ENCODE measurements at places on chromosomes 7 and 10. TPM values are rescaled to one million over a fixed set of nuclear protein-coding genes. Genes with fewer than 3 reads are reported as not detected.

Gene ADAM22
- 0.91 TPM for polyA plus RNA-seq

Gene FBXL13
- 0.28 TPM for polyA plus RNA-seq

Gene GCK
- polyA plus RNA-seq, result 0.62 TPM

Gene CALN1
- polyA plus RNA-seq, result 0.15 TPM

DNA sequence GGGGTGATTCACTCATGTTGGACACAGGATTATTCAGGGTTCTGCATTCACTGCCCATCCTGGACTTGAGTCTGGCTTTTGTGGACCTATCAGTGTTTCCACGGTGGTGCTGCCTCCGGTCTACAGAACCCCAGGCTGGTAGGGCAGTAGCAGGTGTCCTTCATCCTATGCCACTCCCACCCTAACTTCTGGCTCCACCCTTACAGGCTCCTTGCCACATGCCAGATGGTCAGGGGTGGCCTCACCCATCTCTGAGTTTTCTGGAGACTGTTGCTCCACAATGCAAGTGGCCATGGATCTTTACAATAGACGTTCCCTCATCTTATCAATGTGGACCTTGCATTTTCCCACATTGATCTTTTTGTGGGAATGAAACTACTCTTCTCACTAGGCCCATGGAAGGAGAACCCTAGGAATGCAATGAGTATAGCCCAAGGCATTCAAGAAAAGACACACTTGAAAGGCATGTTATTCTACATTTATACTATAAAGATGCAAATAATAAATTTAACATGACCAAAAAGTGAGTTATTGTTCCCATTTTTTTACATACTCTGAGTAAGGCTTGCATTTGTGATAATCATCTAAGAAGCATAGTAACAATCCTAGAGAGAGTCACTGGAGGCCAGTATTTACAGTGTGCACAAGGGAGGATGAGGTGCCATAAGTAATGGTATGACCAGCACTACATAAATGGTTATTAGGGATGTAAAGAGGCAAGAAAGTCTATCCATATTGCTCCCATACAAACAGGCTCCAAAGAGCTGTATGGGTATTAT lies 57.4 kb upstream of the ADO start:
- no peak for DNase-seq

DNA sequence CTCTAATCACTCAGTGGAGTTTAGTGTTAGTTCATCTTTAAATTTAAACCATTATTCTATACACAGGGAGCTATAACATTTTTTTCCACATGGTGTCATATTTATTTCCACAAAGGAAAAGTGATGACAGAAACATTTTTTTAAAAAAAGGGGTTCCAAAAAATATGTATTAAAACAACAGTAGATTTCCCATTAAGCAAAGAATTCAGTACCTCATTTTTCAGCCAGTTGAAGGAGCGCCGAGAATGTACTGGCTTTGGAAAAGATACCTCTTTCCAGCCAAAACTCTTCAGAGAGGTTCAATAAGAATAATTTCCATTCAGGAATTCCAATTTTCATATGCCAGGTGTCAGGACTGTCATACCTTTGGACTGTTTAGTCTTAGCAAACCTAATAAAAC lies 250.5 kb upstream of the MEOX2 start:
- DNase-seq, result no peak

GRCh38 chr10:110786172-110786571 lies 85.6 kb upstream of the PDCD4 start:
- DNase-seq, result no peak

DNA sequence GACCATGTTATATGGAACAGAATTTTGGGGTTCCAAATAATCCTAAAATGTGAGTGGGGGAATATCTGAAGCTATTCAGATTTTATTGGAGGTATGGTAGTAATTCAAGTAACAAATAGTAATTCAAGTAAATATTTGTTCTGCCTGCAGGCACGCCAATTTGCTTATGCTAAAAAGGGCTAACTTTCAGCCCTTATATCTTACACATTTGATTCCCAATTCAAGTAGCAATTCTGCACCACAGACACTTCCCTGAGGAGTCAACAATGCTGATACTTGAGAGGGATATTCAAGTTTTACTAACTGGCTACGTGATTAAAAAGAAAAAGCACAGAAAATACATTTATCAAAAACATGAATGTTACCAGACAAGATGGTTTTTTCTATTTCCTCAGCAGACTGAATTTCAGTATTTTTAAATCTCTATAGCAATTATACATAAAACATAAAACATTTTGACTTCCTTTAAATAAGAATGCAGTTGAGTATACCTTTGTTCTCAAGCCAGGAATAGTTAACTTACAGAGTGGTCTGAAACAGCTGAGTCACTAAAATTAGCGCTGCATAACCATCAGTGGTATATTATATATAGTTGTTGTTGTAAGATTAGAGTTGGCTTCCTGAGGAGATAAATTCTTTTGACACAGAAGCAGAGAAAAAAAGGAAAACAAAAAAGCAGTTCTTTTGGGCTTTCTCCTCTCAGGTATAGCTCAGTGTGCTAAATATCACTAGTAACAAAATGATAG lies 33.9 kb downstream of the MTPN start:
- DNase-seq, result no peak

DNA sequence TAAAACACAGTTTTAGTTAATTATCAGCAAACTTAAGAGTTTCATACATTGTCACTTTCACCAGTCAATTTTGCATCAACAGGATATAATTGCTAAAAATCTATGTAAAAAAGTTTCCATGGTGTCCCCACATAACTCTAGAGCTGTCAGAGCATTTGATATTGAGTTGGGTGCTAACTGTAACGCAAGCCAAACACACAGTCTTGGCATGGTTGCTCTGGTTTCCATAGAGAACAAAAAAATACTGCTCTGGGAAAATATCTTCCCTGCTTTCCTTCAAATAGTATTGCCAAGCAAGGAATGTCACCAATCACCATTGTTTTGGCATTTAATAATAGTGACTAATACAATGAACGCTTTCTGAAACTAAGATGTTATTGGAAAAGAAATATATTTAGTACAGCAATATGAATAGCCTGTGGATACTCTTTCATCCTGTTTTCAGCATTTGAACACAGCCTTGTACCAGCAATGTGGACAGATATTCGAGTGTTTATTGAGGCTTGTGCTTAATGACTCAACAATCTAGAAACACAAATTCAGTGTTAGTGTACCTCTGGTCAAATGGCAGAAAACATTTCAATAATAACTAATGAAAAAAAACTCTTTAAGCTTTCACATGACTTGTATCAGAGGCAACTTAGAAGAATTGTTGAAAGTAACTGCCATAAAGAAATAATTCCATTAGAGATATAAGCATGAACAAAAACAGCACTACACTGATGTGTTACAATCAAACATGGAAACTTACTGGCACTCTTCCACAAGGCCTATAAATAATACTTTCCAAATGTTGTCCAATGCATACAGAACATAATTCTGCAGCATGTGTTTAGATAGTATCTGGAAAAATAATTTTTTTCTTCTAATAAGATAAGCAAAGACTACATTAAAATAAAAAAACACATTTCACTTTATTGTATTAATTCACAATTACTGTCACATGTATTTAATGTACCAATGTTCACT lies 1469.5 kb upstream of the CELF2 start:
- DNase-seq, result no peak
